ENCODE measurements at places on chromosomes 5 and 9.

- DNase-seq, result peak; percentile 58
Observed at GRCh38 chr9:105114964-105115728, 129.3 kb upstream of the SLC44A1 start.

DNA sequence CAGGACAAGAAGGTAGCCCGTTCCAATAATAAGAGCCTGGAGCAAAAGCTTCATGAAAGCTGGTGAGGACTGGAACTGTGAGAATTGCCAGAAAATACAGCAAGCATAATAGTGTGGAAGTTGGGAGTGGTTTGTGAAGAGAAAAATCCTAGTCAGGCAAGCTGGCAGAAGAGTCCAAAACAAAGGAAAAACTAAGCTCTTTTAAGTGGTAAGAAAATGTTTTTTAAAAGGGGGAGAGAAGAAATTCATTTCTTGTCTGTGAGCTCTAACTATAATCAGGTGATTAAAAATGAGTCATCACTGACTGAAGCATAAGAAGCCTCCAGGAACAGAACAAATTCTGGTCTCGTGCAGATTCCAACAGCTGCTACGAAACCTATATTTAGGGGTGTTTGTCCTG is 102.6 kb downstream of the CAAP1 start:
- no peak for DNase-seq

GRCh38 chr5:135457424-135458071 is 5.4 kb upstream of the TIFAB start:
- no peak for DNase-seq

- no peak for DNase-seq
Observed at GRCh38 chr9:9605681-9606080, 1007.1 kb downstream of the PTPRD start.

- DNase-seq, result no peak
Observed at GRCh38 chr9:123933440-123934212, 3.7 kb upstream of the DENND1A start.

DNA sequence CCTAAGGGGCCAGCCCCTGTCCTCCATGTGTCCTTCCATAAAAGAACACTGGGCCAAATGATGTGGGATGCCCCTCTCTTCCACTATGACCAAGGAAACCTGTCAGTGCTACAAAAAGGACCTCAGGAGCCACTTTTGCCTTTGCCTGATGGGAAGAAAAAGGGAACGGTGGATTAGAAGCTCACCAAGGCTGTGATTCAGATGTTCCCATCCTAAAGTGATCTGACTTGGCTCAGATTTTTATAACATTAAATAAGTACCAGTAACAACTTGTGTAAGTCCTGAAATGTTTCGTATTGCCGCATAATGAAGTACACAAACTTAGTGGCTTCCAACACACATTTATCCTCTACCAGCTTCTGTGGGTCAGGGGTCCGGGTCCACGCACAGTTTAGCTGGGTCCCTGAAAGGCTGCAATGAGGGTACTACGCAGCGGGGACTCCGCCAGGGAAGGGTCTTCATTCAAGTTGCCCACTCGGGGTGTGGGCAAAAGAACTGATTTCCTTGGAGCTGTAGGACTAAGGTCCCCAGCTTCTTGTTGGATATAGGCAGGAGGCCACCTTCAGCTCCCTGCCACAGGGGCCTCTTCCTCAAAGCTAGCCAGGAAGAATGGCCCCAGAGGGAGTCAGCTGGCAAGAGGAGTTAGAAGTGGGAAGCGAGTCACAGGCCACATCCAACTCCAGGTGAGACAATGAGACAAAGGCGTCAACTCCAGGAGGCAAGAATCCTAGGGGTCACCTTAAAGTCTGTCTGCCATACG is 60.4 kb downstream of the RAPGEF1 start:
- DNase-seq, result no peak
